ENCODE measurements at places on chromosomes 16 and 17.
A peak's percentile ranks its signal among the peaks of the same experiment; 100 is the strongest.

DNA sequence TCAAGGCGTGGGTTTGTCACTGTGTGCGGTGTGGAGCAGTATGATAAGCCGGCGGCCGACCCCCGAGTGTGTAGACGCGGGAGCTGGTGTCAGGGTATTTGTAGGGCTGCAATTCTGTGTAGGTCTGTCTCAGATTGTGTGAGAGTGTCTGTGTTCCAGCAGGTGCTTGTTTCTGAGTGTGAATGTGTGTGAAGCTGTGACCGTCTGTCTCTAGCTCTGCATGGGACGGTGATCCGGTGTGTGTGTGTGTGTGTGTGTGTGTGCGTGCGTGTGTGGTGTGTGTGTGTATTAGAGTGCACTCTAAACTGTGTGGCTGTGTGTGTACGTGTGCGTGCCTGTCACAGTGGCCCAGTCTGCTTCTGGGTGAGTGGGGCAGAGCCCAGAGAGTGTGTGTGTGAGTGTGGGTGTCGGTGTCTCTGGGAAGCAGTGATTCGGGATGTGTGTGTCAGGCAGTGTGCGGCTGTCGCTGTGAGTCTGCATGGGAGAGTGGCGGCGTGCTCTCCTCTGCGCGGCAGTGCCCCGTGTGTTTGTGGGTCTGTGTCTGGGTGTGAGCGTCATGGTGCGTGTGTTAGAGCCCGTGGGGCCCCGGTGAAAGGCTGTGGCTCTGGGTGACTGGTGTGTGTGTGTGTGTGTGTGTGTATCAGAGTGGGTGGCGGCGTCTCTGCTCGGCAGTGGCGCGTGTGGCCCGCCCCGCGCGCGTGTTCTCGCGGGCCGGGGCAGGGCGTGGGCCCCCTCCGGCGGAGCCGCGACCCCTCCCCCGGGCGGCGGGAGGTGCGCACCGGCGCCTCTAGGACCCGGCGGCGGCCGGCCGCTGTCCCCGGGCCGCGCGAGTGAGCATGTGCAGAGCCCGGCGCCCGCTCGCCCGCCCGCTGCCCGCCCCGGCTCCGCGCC, at the start of gene WSCD1:
TSS of gene WSCD1 (plus strand) at position 841 of the 891 bp plus-strand sequence. CDS start 10,280 bp downstream, outside the sequence.
- DNase-seq = no peak

DNA sequence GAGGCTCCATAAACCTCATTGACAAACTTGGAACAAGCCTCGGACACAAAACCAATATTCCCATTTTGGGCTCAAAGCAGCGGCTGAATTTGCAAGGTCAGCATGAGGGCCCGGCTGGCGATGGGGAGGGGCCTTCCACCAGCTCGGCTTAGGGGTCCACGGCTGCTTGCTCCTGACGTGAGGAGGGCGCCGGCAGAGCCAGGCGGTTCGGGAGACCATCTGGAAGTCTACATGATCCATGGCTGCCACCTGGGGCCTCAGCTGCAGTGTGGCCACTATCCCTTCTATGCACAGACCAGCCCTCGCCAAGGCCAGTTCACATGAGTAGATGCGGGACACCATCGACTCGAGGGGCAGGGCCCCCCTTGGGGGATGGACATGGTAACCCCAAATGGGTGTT, 39.1 kb downstream of the NDEL1 start:
- DNase-seq = no peak

DNA sequence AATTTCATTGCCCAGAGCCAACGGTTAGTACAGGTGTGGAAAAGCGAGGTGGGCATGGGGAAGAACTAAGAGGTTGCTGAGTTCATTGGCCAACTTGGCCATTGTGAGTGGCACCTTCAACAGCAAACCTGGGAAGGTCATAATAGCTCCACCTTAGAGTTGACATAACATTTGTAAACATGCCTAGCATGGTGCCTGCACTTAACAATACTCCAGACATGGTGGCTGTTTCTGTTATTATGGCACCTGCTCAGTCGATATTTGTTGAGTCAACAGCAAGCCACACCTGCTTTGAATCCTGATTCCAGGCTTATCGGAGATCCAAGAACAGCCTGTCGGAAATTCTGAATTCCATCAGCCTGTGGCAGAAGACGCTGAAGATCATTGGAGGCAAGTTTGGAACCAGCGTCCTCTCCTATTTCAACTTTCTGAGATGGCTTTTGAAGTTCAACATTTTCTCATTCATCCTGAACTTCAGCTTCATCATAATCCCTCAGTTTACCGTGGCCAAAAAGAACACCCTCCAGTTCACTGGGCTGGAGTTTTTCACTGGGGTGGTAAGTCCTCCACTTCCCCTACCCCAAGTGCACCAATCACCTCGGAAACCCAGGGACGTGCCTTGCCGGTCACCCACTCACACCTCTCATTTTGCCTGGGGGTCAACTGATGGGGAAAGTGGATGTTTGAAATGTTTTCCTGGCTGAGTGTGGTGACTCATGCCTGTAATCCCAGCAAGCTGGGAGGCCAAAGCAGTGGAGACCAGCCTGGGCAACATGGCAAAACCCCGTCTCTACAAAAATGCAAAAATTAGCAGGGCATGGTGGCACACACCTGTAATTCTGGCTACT, 46.0 kb downstream of the TMC5 start:
- DNase-seq = no peak

DNA sequence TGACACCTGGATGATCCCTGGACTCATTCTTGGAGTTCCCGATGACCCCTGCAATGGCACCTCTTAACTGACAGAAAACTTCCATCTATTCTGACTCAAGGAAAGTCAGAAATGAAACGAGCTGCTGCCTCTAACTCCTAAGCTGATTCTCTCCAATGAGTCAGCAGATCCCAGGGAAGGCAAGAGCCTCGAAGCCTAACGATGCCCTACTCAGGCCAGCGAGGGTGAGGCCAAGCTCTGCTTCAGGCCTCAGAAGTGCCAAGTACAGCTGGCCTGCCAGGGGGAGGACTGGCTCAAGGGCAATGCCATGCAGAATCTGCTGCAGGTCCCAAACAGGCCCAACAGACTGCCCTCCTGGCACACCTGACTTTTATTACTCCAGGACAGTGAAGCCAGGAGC, 36.3 kb downstream of the PLXDC1 start:
- no peak for DNase-seq

DNA sequence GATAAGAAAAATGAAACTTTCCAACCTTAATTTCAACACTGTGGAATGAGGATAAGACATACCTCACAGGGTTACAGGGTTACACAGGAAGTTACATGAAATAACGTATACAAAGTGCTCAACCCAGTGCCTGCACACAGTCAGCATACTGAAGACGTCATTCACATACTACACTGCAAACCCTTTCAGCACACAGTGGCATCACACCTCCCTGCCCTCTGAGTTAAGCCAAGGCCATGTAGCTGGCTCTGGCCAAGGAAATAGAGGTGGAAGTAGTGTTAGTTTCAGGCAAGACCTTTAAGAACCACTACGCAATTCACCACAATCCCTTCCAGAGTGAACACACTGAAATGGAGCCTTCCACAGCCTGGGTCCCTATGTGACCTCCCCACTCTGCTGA, 46.6 kb upstream of the GSG1L start:
- no peak for DNase-seq

DNA sequence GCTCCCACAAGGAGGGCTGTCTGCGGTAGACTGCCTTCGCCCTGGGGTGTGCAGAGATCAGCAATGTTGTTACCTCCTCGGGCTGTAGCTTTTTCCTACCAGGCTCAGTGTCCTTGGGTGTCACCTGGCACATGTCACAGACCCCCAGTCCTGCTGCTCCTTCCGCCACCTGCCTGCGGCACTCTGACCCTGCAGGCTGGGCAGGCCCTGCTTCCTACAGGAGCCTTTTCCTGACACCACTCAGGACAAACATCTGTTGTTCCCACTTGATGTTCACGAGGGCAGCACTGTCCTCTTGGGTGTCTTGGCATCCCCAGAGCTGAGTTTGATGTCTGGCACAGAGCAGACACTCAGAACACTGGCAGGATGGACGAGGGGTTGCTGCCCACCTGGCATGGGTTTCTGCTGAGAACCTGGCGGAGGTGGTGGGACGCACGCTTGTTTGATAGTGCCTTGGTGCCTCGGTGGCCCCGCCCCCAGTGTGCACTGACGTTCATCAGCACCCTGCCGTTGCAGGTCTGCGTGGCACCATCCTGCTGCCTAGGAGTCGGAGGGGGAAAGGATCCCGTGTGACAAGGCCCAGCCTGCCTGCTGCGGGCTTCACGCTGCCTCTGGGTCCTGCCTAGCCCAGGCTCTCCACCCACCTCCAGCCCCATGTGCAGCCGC, 26.7 kb upstream of the NUDT16L1 start:
- DNase-seq = no peak

DNA sequence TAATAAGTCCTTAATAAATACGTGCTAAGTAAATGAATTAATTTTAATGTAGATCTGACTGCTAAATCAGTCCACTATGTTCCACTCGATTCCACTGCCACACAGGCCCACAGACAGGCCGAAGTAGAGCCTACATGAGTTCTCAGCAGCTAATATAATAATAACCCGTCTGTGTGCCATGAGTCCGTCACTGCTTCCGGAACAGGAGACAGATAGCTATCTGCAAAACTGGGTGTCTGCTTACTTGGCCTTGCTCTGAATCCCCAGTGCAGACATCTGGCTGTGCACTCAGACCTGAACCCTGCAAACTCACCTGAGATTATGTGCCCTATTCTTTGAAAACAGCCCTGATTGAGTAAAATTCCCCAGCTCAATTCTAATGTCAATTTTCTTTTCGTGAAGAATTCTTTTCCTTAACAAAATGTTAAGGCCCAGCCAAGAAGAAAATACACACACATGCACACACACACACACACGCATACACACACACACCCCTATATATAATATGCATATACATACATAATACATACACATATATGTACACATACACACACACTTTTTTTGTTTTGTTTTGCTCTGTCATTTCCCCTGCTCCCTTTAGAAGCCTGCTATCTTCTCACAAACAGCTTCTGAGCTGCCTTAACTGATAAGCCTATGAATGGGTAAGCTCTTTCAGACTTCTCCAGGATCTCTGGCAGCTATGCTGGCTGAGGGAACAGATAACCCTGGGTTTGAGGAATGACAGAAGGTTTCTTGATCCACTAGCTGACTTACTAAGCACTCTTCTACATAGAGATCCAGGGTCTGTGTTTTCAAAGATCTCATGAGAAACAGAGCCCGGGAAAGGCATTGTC, 39.8 kb upstream of the TOM1L1 start:
- peak; percentile 93 for DNase-seq

- no peak for DNase-seq
Observed at GRCh38 chr17:48198950-48199541, 91.5 kb downstream of the SNX11 start.

- DNase-seq = no peak
Observed at GRCh38 chr17:26809033-26809432, 484.9 kb upstream of the WSB1 start.

GRCh38 chr17:8614988-8615387, 15.5 kb downstream of the MYH10 start:
- DNase-seq = peak; percentile 10

DNA sequence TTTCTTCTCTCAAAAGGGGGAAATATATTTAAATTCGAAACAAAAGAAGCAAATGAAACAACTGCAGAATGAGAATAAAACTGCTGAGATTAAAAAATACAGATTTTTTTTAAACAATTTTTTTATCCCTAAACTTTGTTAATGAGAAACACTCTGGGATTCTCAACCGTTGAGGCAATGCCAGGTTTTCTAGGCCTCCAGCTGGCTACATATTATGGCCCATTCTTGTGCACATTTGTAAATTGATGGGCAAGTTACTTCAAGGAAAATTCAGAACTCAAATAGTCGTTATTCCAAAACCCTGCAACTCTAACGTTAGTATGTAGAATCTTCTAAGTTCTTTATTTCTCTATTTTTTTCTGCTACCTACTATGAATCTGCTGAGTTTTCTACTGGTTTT, 239.3 kb upstream of the WSCD1 start:
- DNase-seq = no peak

DNA sequence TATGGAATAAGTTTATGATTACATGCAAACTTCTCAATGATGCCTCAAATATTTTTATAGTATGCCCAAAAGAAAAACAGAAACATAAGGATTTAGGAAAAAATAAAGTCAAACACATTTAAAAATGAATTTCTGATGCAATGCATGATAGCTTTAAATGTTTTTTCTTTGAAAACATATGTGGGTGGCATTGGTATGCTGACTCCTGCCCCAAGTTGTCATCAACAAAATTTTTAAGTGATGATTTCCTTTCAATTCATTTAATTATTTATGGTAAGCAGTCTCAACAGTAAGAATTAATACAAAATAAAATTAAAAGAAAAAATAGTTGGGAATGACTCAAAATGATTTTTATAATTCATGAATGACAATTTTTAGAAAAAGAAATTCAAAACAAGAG, 104.9 kb downstream of the CEP112 start:
- DNase-seq = no peak

GRCh38 chr16:66843191-66843590, 1.0 kb upstream of the CA7 start:
- DNase-seq = no peak

DNA sequence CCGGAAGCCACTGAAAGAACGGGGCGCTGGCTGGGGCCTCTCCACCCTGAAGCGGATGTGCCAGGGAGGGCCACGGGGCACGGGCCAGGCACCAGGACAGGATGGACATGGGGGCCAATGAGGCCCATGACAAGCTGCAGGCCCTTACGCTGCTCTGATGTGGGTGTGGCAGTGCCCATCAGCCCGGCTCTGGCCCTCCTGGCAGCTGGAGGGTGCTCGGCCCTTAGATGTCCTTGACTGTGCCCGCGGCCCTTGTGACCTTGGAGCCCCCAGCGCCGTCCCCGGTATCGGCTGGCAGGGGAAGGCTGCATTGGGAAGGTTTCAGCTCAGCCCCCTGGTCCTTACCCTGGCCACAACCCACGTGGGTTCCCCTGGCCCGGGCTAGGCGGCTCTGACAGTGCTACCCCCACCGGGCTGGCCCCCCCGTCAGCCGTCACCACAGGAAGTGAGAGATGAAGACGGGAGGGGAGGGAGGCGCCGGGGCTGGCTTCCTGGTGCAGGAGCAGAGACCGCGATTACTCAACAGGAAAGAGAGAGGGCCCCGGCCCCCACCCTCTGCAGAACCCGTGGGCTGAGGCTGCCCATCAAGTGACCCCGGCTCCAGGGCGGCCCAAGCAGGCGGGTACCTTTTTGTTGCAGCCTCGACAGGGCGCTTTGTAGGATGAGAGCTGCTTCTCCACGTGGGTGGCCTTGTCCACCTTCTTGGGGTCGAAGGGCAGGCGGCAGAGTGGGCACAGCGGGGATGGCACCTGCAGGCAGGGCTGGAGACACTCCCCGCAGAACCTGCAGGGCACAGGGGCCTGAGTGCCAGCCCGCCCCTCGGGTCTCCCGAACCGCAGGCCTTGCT, 5.3 kb downstream of the RNF166 start:
- peak; percentile 61 for DNase-seq

GRCh38 chr16:85421338-85422195, 191.6 kb upstream of the GSE1 start:
- no peak for DNase-seq

GRCh38 chr17:27158382-27158781, 135.5 kb upstream of the WSB1 start:
- no peak for DNase-seq
